ENCODE measurements at places on chromosomes 4 and X. TPM values are rescaled to one million over a fixed set of nuclear protein-coding genes. Genes with fewer than 3 reads are reported as not detected.

ZNF81 gene
- 4.5 TPM for total RNA-seq

HEPH gene
- total RNA-seq: 124 TPM

GNRHR gene
- not detected for total RNA-seq

LRCH2 gene
- 6.8 TPM for total RNA-seq

EGF gene
- total RNA-seq: 0.13 TPM

CXorf49 gene
- total RNA-seq: not detected

REELD1 gene
- not detected for total RNA-seq

OPN1MW2 gene
- total RNA-seq: not detected

NXT2 gene
- total RNA-seq: 9.6 TPM

GATA1 gene
- not detected for total RNA-seq

LNX1 gene
- 16.6 TPM for total RNA-seq

PHKA1 gene
- total RNA-seq: 13.9 TPM

RAB9B gene
- total RNA-seq: 0.66 TPM

MAGEA2 gene
- not detected for total RNA-seq

DBET gene
- total RNA-seq: not detected

SLIT2 gene
- 17.0 TPM for total RNA-seq

DNAAF6 gene
- not detected for total RNA-seq

SEC24D gene
- 78.9 TPM for total RNA-seq

AFP gene
- total RNA-seq: 0.19 TPM

MAGEC3 gene
- not detected for total RNA-seq

CYLC1 gene
- total RNA-seq: not detected

SAGE1 gene
- not detected for total RNA-seq

USP17L15 gene
- not detected for total RNA-seq

SATL1 gene
- total RNA-seq: not detected

TRIM2 gene
- 47.2 TPM for total RNA-seq

SLC7A11 gene
- 50.8 TPM for total RNA-seq

ENPP6 gene
- total RNA-seq: not detected

NELFA gene
- total RNA-seq: 12.9 TPM

NUDT11 gene
- total RNA-seq: 7.3 TPM

UGT2B17 gene
- not detected for total RNA-seq

VCX3A gene
- not detected for total RNA-seq

HTATSF1 gene
- 47.0 TPM for total RNA-seq

STATH gene
- total RNA-seq: not detected

TMEM47 gene
- total RNA-seq: 115 TPM

GPR50 gene
- not detected for total RNA-seq

GRPEL1 gene
- 34.8 TPM for total RNA-seq

CCDC160 gene
- not detected for total RNA-seq

ZFP42 gene
- not detected for total RNA-seq

ARHGAP36 gene
- not detected for total RNA-seq

STK32B gene
- total RNA-seq: 4.1 TPM

DCAF8L2 gene
- total RNA-seq: not detected

SMS gene
- 221 TPM for total RNA-seq

UPF3B gene
- total RNA-seq: 2.0 TPM

COX7B gene
- 475 TPM for total RNA-seq

KLHL4 gene
- 1.6 TPM for total RNA-seq

HELT gene
- not detected for total RNA-seq

SPATA4 gene
- total RNA-seq: not detected

ADH1C gene
- 1.1 TPM for total RNA-seq

MND1 gene
- total RNA-seq: 6.9 TPM

FRAS1 gene
- 0.37 TPM for total RNA-seq

TMEM31 gene
- not detected for total RNA-seq

MAGEA9B gene
- not detected for total RNA-seq

GPC4 gene
- 1.1 TPM for total RNA-seq

ATP10D gene
- total RNA-seq: 37.6 TPM

IKBKG gene
- 13.8 TPM for total RNA-seq
